Activated T-helper 1 cell treated with anti-CD3 and anti-CD28 coated beads, Interleukin-2, amount 50 U/mL, for 16 hours (primary cell): ENCODE measurements at places on chromosomes 16 and 17.

- no peak for DNase-seq
Measured at GRCh38 chr16:75256696-75257343, 5.4 kb upstream of the BCAR1 start.

DNA sequence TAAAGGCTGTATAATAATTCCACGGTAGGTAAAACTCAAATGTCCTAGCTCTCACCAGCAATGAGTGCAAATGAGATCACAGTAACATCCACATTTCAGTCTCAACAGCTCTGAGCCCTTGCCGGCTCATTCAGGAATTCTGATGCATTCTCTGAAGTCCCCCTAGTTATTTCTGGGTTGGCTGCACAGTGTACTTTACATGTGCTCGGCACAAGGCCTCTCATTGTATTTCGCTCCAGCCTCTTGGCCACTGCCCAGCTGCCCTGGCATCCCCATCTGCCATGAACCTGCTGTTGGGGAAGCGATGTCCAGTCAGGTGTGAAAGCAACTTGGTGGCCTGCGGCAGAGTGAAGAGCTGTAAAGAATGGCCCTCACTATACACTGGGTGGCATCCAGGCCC lies 14.3 kb downstream of the PRCD start:
- no peak for DNase-seq

GRCh38 chr17:82061047-82061925 lies 4.3 kb downstream of the DUS1L start:
- no peak for DNase-seq

- DNase-seq = no peak
Measured at GRCh38 chr16:31268033-31268365, 8.2 kb downstream of the ITGAM start.

- DNase-seq = no peak
Measured at GRCh38 chr17:27741361-27741861, 58.9 kb downstream of the NOS2 start.

DNA sequence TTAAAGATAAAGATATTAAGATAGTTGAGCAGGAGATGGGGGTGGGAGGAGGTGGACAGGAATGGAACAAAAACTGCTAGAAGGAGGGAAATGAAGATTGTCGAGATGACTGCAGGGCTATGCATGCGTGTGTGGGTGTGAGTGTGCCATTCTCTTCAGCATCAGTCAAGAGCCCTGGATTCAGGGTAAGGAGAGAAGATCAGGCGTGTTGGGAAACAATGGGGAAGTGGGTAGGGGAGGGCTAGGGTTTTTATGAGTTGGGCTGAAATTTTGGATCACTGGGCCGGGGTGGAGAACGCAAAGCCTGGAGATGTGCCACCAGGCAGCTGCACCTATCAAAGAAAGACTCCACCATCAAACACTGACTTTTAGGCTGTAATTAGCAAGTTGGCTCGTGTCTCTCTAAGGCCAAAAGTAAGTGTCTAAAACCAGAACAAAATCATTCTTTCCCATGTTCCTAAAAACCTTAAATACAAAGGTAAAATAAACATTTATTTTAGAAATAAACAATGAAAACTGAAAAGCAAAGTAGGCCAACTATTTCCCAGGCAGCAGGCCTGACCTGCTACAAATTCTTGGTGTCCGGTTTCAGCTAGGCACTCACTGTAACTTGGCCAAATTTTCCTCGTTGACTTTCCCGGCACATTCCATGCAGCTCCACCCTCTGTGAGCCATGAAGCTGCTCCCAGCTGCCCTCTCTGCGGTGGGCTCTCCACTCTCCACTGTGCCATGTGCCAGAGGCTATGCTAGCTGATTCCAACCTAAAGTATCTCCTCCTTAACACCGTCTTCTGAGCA lies 4.2 kb downstream of the CDRT4 start:
- DNase-seq = no peak

GRCh38 chr16:55634193-55634592 lies 21.6 kb upstream of the SLC6A2 start:
- no peak for DNase-seq

DNA sequence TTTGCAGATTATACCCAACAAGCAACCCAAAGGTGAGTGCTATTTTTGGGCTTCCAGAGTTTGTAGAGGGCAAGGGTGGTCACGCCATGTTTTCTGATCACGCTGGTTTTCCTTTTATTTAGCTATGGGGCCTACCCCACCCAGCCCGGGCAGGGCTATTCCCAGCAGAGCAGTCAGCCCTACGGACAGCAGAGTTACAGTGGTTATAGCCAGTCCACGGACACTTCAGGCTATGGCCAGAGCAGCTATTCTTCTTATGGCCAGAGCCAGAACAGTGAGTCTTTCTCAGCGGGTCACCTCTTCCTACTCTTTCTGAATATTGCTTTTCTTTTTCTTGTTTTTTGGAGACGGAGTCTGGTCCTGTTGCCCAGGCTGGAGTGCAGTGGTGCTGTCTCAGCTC lies 2.5 kb downstream of the FUS start:
- DNase-seq = no peak

GRCh38 chr17:42323268-42323773 lies 35.0 kb downstream of the STAT5A start:
- no peak for DNase-seq

- no peak for DNase-seq
Measured at GRCh38 chr16:48619979-48620378, 10.0 kb upstream of the N4BP1 start.

- no peak for DNase-seq
Measured at GRCh38 chr17:80190716-80191115, 20.9 kb downstream of the CARD14 start.

DNA sequence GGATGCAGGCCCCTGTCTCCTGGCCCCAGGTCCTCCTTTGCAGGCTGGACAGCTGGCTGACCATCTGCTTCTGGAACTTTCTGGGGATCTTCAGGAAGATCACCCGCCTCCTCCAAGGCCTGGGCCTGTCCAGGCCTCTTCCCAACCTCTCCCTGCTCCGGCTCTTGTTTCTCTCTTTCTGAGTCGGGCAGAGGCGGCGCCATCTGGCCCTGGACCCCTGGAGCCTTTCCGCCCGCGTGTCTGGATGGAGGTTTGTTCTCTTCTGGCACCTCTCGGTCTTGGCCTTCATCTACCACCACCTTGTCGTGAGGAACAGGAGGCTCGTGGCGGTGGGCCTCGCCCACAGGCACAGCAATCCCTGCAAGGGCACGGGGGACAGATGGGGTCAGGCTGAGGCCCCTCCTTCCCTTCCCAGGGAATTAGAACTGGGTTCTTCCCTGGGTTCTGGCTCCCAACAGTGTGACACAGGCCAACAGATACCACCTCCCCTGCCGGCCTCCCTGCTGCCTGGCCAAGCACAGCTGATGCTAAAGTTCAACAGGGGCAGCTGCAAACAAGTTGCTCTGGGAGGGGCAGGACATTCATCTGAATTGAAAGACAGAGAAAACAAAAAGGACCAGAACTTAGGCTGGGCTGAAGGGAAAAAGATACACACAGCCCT lies 13.3 kb downstream of the NDUFAF8 start:
- DNase-seq = no peak

- DNase-seq = no peak
Measured at GRCh38 chr17:67335245-67335835, 31.0 kb downstream of the PSMD12 start.

DNA sequence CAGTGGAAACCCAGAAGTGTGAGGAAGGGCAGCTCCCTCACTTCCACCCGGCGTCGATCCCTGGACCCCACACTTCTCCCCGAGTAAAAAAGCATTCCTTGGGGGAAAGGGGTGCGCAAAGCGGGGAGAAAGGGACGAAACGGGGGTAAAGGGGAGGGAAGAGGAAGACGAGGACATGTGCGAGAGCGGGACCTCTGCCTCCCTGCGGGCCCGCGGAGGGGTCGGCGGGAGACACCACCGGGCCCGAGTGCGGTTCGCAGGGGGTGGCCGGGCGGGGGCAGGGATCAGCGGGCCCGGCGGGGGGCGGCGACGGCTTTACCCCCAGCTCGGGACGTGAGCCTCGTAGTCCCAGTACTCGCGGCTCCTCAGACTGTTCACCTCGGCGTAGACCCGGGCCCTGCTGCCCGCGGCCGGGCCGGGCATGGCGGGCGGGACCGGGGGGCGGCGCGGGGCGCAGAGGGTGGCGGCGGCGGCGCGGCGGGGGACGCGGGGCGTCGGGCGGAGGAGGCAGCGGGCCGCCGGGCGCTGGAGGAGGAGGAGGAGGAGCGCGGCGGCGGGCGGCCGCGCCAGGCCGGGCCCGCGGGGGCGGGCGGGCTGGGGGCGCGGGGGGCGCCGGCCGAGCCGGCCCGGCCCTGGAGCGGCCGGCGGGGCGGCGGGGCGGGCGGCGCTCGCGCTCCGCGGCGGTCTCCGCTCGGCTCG lies 443 bp downstream of the CSNK2A2 start:
- no peak for DNase-seq

DNA sequence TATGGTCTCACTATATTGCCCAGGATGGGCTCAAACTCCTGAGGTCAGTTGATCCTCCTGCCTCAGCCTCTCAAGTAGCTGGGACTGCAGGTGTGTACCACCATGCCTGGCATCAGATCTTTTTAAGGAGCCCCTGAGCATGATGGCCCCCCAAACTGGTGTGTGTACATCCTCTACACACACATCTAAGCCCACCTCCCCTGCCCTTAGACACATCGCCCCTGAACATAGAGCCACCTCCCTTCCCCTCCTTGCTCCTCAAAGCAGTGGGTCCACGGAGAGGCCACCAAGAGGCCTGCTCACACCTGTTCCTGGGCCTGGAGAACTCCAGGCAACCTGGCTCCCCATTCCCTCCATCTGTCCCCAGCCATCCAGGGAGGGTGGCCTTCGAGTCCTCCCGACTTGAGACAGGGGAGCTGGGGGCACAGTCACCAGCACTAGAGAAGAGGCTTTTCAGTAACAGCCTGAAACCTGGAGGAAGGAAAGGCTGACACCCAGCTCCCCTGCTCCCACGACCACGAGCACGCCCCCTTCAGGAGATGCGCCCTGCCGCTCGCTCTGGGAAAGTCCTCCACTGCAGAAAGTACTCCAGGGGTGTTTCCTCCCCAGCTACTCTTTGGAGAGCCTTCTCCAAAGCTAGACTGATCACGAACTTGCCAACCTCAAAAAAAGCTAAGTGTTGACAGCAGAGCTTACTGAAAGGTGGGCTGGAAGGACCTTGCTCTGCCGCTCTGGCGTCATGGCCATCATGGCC lies 12.6 kb upstream of the PRR29 start:
- no peak for DNase-seq

GRCh38 chr17:313231-313630 lies 39.4 kb downstream of the RPH3AL start:
- DNase-seq = no peak

DNA sequence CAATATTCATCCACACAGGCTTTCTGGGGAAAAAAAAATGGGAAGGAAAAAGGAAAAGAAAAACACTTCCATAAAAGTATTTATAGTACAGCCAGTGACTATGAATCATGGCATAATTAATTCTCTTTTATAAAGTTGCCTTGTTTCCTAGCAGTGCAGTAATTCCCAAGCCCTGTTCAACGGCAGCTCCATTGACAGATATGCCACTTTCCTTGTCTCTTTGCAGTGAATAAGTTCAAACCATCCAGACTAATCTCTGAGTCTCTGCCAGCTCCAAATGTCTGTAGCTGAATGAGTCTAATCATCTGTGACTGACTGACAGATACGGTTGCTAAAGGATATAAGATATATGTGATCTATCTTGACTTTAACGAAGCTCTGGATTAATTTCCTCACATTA lies 52.9 kb upstream of the KCNJ16 start:
- no peak for DNase-seq

- no peak for DNase-seq
Measured at GRCh38 chr17:18946536-18946935, 5.4 kb upstream of the SLC5A10 start.

- no peak for DNase-seq
Measured at GRCh38 chr17:6639586-6640535, 650 bp downstream of the KIAA0753 start.

DNA sequence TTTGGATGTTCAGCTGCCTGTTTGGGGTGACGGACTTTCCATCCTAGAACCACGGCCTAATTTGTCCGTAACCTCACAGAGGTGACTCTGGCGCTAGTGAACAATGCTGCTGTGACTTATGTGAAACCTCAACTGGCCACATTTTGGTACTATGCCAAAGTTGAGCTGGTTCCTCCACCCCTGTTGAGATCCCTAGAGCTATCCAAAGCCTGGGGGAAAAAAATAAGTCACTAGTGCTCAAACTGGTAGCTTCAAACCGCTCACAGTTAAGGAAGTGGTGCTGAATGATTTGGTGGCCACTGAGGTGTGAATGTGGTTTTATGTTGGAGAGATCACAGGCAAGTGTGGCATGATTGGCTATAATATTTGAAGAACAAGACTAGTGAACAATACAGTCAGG lies 11.3 kb upstream of the TUBG2 start:
- DNase-seq = no peak

DNA sequence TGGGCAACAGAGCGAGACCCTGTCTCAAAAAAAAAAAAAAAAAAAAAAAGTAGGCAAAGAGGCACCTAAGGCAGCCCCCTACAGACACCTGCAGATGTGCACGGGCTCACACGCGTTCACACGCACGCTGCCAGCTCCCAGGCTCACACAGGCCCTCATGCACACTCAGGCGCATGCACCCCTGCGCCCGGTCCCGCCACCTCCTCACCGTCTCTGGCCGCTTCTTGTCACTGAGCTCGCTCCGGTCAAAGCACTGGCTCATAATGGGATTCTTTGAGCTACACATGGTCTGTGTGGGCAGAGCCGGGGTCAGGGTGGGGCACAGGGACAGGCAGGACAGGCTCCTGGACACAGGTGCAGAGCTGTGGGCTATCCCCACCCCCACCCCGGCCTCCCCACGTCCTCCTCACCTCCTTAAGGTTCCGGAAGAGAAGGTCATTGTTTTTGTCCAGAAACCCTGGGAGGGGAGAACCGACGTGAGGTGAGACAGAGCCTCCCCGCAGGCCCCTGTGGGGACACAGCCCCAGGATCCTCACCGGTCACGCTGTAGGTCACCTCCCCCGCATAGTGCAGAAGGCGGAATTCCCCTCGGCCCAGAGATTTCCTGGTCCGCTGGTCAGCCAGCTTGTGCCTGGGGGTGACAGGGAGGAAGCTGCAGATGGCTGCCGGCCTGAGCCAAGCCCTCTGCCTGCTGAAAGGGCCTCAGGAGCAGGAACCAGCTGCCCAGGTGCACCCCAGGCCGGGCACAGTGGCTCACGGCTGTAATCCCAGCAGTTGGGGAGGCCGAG lies 17.9 kb downstream of the MYO1C start:
- DNase-seq = no peak

DNA sequence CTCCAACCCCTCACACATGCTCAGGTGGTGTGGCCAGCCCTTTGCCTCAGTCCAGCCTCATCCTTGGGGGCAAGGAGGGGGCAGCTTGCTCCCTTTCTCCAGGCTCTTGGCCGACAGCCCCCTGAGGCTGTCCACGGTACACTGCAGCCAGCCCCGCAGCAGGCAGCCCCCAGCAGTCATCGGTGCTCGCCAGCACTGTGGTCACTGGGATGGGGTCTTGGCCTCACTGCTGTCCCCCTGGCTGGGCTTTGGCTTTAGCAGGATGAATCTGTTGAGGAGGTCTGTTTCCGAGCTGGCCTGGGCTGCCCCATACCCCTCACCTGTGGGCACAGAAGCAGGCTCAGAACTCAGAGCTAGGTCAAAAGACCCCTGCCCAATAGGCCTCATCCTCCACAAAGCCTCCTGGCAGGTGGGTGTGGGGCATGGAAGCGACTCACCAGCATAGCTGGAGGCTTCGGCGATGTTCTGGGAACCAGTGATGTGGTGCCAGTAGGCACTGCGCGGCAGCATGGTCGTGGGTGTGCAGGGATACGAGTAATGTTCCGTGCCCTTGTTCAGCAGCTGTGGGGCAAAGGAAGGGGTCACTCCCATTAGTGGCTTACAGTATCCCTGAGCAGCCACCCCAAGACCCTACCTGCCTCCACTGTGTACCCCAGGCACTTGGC lies 10.8 kb downstream of the POLR2C start:
- DNase-seq = no peak
